A673 (cell line): ENCODE measurements at places on chromosomes 3 and 15. TPM values are rescaled to one million over a fixed set of nuclear protein-coding genes. Genes with fewer than 3 reads are reported as not detected.

The WDR93 gene
- not detected in 2 replicates for total RNA-seq

GRCh38 chr3:159751146-159751545 lies 237.5 kb upstream of the IL12A start:
- H3K4me3 ChIP-seq = no peak overlapping the region
- DNase-seq = no peak
- no peaks in the 10 kb centered on the region for H3K4me1 ChIP-seq

DNA sequence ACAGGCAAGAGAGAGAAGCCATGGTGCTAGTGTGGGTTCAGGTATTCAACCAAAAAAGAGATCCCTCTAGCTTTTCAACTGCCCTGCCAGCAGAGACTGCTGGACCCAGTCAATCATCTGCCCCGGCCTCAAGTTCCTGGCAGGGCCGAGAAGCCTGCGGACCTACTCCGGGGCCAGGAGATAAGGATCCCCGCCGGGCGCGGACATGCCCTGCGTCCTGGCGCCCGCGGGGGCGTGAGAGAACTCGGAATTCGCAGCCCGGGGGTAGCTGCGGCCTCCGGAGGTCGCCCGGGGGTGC lies 821 bp upstream of the MAGI1 start:
- peak overlapping the region; percentile 91 for H3K27ac ChIP-seq
- no peak for DNase-seq
- H3K4me1 ChIP-seq = no peaks in the 10 kb centered on the region
- peak overlapping the region; percentile 85 for H3K4me3 ChIP-seq
- H3K27me3 ChIP-seq = no peaks in the 10 kb centered on the region

GRCh38 chr3:193665370-193665989 lies 72.5 kb downstream of the OPA1 start:
- peaks cover 37% of the 10 kb centered on the region for H3K4me1 ChIP-seq
- peak; percentile 60 for DNase-seq
- no peaks in the 10 kb centered on the region for H3K27me3 ChIP-seq
- H3K36me3 ChIP-seq = peaks cover 36% of the 10 kb centered on the region

The TUSC7 gene
- not detected in 2 replicates for total RNA-seq

- H3K27me3 ChIP-seq = no peaks in the 10 kb centered on the region
- peaks cover 23% of the 10 kb centered on the region for H3K4me1 ChIP-seq
- no peak overlapping the region for H3K4me3 ChIP-seq
- H3K27ac ChIP-seq = no peak overlapping the region
These were observed 107.5 kb upstream of the SKOR1 start for GRCh38 chr15:67717776-67718175.

DNA sequence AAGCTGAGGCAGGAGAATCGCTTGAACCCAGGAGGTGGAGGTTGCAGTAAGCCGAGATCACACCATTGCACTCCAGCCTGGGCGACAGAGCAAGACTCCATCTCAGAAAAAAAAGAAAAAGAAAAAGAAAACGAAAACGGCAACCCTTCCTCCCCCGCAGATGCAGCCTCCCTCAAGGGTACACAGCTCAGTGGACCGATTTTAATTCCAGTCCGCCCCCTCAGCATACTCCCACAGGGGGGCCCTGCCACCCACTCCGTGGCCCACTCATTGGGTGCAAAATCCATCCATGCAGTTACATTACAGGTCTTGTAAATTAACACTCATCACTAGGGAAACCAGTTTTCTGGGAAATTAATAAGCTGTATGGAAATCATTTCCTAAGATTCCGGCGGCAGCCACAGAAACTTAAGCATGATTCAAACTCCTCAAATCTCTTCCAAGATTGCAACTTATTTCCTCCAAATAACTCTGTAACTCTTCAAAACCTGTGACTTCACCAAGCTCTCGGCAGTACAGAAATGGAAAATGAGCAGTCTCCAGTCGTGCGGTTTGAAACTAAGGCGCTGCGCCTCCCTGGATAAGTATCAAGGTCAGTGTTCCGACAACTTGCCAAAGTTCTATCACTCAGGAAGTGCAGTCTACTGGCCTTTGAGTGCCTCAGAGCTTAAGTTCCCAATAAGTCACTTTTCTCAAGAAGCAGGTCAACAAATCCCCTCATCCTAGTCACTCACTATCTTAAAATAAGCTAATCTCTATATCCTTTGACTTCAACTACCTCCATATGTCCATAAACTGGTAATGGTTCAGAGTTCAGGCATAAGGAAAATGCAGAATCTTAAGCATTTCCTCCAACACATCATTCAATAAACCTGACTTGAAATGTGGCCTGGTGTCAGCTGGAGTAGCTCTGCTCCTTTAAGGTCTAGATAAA lies 24.7 kb upstream of the KLHL6 start:
- no peaks in the 10 kb centered on the region for H3K36me3 ChIP-seq
- no peak overlapping the region for H3K4me3 ChIP-seq
- H3K27me3 ChIP-seq = peaks cover 53% of the 10 kb centered on the region
- H3K4me1 ChIP-seq = peaks cover 13% of the 10 kb centered on the region
- DNase-seq = no peak
- no peak overlapping the region for H3K27ac ChIP-seq

The STAC gene
- 1.9 and 2.0 TPM in 2 replicates for total RNA-seq

GRCh38 chr3:126465928-126466544 lies 9.7 kb downstream of the ZXDC start:
- H3K27me3 ChIP-seq = no peaks in the 10 kb centered on the region
- H3K4me1 ChIP-seq = no peaks in the 10 kb centered on the region
- peaks cover 100% of the 10 kb centered on the region for H3K36me3 ChIP-seq
- H3K27ac ChIP-seq = no peak overlapping the region
- no peak for DNase-seq
- no peak overlapping the region for H3K4me3 ChIP-seq

GRCh38 chr3:11430624-11431023 lies 158.4 kb downstream of the ATG7 start:
- H3K36me3 ChIP-seq = no peaks in the 10 kb centered on the region
- H3K4me1 ChIP-seq = peaks cover 11% of the 10 kb centered on the region
- DNase-seq = no peak
- H3K27ac ChIP-seq = no peak overlapping the region

- no peaks in the 10 kb centered on the region for H3K27me3 ChIP-seq
- H3K4me3 ChIP-seq = no peak overlapping the region
- no peaks in the 10 kb centered on the region for H3K36me3 ChIP-seq
- H3K4me1 ChIP-seq = no peaks in the 10 kb centered on the region
These were observed 180.8 kb downstream of the ADAMTS17 start for GRCh38 chr15:100160953-100161352.

GRCh38 chr3:38576526-38577370 lies 72.7 kb downstream of the SCN5A start:
- H3K36me3 ChIP-seq = no peaks in the 10 kb centered on the region
- no peaks in the 10 kb centered on the region for H3K4me1 ChIP-seq
- no peak overlapping the region for H3K4me3 ChIP-seq
- H3K27ac ChIP-seq = no peak overlapping the region
- H3K27me3 ChIP-seq = no peaks in the 10 kb centered on the region

- no peaks in the 10 kb centered on the region for H3K4me1 ChIP-seq
- no peak for DNase-seq
- H3K27me3 ChIP-seq = no peaks in the 10 kb centered on the region
- H3K27ac ChIP-seq = no peak overlapping the region
- no peaks in the 10 kb centered on the region for H3K36me3 ChIP-seq
These were observed 12.6 kb downstream of the SYNPR start for GRCh38 chr3:63290686-63291085.

- H3K36me3 ChIP-seq = no peaks in the 10 kb centered on the region
- H3K27ac ChIP-seq = no peak overlapping the region
- peaks cover 16% of the 10 kb centered on the region for H3K4me1 ChIP-seq
- DNase-seq = peak; percentile 37
- no peaks in the 10 kb centered on the region for H3K27me3 ChIP-seq
- no peak overlapping the region for H3K4me3 ChIP-seq
These were observed 27.8 kb upstream of the PIK3CB start for GRCh38 chr3:138862531-138862923.
